ENCODE measurements at places on chromosomes 6 and 20.

GRCh38 chr20:53515749-53516148 lies 77.9 kb downstream of the ZNF217 start:
- no peak for DNase-seq

- DNase-seq = no peak
Observed at GRCh38 chr6:133594652-133595110, 294.2 kb upstream of the TCF21 start.

- no peak for DNase-seq
Observed at GRCh38 chr6:11824986-11825385, 46.4 kb upstream of the ADTRP start.

DNA sequence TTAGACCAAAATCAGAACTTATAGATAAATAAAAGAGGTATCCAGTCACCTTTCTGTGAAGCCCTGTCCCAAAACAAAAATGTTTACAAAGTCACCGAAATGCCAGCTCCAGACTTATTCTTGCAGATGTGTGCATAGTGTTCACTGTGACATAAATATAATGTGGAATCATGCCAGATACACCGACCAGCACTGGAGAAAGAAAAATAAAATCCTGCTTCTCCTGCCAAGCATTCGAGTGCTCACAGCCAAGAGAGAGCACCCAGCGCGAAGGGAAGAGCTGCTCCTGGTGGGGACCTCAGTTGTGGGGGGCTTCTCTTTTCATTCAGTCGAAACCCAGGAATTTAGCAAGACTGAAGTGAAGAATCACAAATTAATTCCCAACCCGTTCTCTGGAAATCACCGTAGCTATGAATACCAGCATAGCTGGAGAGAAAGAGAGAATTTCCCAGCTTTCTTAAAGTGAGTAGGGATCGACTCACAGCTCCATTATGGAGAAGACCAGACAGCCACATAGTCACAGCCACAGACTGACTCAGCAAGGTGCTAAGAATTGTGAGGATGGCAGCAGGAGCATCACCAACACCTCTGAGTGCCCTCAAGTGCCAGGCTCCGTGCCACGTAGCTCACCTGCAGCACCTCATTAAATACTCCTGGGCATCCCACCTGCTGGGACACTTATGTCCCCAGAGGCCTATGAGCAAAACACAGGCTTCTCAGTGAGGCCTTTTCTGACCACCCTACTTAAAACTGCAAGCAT lies 33.2 kb downstream of the BFSP1 start:
- no peak for DNase-seq

DNA sequence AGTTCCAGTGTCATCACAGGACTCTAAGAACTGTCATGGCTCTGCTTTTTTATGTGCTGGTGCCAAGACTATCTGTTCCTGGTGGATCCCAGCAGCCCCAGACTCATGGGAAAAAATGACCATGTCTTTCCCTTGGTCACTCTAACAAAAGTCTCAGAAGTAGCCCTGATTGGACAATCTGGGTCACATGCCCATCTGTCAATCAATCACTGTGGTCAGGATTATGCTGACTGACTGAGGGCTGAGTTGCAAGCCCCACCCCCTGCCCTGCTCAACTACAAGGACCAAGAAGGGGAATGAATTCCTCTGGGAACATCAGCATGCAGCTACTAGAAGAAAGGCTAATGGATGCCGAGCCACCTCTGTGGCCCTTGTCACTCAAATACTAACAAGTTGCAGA lies 91.6 kb downstream of the EDN3 start:
- no peak for DNase-seq

DNA sequence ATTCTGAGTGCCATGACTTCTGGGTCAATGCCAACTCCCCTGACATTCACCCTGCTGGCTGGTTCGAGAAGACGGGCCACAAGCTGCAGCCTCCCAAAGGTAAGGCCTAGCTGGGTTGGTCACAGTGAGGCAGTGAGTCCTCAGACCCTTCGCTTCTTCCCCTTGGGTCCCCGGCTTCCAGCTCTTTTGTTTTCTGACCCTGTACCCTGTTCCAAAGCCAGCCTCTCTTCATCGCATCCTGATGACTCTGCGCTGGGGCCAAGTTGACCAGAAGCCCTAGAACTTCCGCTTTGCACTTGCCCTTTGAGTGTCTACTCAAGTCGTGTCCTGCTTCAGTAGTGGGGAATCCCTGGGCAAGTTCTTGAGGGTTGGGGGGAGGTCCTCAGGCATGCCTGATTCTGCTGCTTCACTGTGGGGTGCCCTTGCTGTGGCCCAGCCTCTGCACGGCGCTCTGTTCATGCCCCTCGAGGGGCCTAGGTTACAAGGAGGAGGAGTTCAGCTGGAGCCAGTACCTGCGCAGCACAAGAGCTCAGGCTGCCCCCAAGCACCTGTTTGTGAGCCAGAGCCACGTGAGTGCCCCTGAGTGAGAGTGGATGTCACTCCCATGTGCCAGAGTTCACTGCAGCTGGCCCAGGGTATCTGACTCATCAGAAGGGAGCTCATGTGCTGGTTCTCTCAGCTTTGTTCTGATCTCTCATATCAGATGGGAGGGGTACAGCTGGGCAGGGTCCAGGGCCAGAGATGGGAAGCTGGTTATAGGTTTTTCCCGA lies 23.0 kb downstream of the L3MBTL1 start:
- DNase-seq = no peak

DNA sequence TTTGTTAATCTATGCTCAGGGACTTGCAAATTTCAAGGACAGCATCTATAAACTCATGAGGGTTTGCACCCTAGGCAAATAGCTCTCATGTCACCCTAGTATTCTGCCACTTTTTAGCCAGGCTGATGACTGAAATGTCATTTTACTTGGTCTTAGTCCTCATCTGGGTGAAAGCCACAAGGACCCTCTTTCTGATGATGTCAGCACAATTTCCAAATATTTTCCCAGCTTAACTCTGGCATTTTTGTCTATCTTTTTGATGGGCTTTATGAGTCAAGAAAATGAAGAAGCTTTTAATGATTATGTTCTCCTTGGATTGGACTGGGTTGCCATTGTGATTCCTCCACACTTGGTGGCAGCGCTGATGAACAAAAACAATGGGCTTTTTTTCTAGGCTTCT lies 420.1 kb upstream of the BTBD3 start:
- no peak for DNase-seq

GRCh38 chr6:22904431-22904830 lies 335.1 kb downstream of the HDGFL1 start:
- DNase-seq = no peak

DNA sequence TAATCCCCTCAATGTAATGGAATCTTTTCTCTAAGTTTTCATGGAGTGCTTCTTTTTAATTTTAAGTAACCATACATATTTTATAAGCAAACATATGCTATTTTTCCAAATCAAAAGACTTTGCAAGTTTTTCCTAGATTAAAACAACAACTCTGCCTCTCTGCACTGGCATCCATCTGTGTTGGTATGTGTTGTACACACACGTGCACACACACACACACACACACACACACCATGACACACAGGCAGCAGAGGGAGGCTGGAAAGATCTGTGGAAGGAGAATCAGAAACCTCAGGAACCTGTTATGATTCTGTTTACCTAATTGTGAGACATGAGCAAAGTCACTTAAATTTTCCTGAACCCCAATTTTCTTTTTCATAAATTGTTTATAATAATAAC lies 295.0 kb upstream of the PRDM1 start:
- no peak for DNase-seq

GRCh38 chr6:77010931-77011542 lies 452.3 kb downstream of the HTR1B start:
- DNase-seq = no peak

GRCh38 chr20:20489054-20489453 lies 121.2 kb downstream of the INSM1 start:
- no peak for DNase-seq

DNA sequence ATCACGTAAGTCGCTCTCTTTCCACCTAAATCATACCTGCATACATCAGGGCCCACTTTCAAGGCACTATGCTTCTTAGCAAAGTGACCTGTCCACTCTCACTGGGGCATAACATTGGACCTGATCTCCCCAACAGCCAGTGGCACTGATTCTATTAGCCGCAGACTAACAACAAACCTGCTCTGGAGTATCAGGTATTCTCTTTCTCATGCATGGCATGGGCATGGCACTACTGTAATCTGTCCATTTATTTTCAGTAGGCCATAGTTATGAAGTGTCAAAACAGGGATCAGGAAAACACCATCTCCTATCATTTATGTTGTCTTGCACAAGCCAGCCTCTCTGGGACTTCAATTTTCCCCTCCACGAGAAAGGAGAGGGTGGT lies 8.5 kb downstream of the CALHM4 start:
- DNase-seq = no peak

DNA sequence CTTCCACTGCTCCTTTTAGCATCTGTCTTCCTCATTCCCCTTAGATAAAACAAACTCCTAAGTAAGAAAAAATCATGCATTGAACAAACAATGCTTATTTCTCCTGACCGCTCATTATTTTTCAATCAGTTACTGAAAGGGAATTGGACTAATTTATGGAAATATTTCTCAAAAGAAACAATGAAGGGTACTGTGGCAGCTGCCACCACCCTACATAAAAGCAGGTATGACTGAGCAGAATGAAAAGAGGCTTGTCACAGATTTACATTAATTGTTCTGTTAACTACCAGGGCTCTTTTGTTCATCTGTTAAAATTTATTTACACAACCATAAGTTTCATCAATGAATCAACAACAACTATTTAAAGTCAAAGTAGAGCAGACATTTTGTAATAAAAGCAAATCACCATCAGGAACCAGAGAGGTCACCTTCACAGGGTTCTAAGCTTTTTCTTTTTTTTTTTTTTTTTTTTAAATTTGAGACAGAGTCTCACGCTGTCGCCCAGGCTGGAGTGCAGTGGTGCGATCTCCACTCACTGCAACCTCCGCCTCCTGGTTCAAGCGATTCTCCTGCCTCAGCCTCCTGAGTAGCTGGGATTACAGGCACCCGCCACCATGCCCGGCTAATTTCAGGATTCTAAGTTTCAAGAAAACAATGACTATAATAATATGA lies 204.0 kb downstream of the PTPRK start:
- DNase-seq = no peak

GRCh38 chr6:162618448-162619002 lies 109.0 kb downstream of the PRKN start:
- DNase-seq = no peak

DNA sequence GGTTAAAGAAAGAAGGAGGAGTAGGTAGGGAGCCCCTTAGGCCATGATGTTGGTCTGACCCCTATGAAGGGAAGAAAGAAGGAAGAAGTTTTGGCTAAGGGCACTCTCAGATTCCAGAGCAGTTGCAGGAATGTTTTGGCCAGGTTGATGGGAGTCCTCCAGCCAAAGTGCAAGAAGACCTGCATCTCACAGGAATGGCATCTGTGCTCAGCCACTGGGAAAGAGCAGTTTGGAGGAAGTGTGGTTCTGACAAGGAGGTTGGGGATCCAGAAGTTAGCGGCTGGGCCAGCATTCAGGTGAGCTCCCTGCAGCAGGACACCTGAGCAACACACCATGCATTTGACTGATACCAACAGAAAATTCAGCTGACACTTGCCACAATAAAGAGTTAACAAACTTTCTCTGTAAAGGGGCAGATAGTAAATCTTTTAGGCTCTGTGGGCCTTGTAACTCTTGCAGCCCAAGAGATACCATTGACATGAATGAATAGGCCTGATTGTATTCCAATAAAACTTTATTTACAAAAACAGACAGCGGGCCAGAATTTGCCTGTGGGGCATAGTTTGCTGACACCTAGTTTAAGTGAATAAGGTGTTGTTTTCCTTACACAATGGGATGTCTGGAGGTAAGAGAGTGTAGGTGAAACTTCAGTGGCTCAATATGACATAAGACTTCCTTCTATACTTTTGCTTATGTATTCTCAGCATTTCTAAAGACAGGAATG lies 71.0 kb downstream of the EDN1 start:
- no peak for DNase-seq

- no peak for DNase-seq
Observed at GRCh38 chr6:44645276-44645675, 257.8 kb downstream of the CDC5L start.

DNA sequence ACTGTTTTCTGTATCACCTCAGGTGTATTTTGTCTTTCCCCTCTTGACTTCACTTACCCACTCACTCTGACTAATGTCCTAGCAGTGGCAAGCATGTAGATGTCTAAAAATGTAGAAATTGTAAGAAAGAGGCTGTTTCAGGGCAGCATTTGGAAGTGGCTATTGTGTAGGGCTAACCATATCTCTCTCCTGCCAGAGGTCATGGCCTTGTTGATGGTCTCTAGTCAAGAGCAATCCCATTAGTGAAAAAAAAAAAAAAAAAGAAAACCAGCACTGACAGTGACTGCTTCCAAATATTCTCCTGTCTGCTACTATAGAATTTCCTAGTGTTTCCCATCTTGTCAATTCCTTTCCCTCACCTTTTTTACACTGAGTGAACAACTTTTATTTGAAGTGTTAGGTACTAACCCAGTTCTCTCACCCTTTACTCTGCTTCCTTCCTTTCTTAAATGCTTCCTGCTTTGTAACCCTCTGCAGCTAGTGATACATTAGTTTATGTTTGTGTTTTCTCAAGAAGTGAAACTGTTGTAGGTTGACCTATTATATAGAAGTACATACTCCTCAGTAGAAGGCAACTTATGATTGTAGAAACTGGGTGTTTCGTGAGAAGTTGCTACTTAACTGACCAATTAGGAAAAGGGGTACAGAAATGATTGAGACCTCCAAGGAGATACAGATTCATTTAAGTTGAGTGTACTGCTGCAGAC lies 174.1 kb upstream of the PTPRK start:
- DNase-seq = no peak

- DNase-seq = no peak
Observed at GRCh38 chr20:63090682-63091571, 84.2 kb upstream of the BHLHE23 start.

DNA sequence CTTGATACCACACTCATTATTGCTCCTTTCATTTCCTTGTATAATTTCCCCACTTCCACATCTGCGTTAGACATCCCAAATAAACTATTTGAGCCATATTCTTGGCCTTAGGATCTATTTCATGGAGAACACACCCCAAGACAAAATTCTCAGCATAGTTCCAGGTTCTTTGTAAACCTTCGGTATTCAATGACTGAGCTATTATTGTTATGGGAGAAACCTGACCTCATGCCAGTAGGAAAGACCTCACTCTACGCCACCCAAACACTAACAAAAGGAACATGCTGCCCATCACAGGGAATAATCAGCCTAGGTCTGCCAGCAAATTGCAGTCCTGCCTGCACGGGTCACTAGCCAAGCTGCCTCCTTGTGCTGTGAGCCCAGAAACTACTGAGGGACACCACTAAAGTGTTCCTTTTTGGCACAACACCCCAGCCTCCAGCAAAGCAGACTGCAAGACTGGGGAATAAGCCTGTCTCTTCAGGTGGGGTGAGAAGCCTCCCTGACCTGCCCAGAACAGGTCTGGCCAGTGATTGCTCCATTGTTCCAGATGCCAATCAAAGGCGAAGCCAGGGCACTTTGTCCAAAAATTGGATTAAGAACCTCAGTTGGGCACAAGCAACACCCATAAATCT lies 371.8 kb downstream of the MAFB start:
- DNase-seq = no peak
